Spleen (tissue), 13 donors: ENCODE measurements at places on chromosomes 7 and 10. TPM values are rescaled to one million over a fixed set of nuclear protein-coding genes. Genes with fewer than 3 reads are reported as not detected.

- no peaks in the 10 kb centered on the region for H3K4me1 ChIP-seq
- H3K4me3 ChIP-seq, result no peak overlapping the region
- H3K36me3 ChIP-seq, result no peaks in the 10 kb centered on the region
- H3K27ac ChIP-seq, result no peak overlapping the region
- peaks cover 11% of the 10 kb centered on the region for H3K27me3 ChIP-seq
- peak; percentile 45 for DNase-seq
These were observed 196.9 kb upstream of the PPP2R2D start for GRCh38 chr10:131703941-131704340.

- no peak for DNase-seq
- H3K36me3 ChIP-seq, result no peaks in the 10 kb centered on the region
- H3K4me3 ChIP-seq, result no peak overlapping the region
These were observed 248.8 kb upstream of the FZD8 start for GRCh38 chr10:35890676-35891495.

GRCh38 chr7:141442781-141443180, 108.4 kb upstream of the AGK start:
- no peak overlapping the region for H3K27ac ChIP-seq
- no peaks in the 10 kb centered on the region for H3K36me3 ChIP-seq
- DNase-seq, result no peak
- no peaks in the 10 kb centered on the region for H3K4me1 ChIP-seq
- H3K27me3 ChIP-seq, result peaks cover 7% of the 10 kb centered on the region

NUTM2D gene
- 1.2 TPM for polyA plus RNA-seq

DNA sequence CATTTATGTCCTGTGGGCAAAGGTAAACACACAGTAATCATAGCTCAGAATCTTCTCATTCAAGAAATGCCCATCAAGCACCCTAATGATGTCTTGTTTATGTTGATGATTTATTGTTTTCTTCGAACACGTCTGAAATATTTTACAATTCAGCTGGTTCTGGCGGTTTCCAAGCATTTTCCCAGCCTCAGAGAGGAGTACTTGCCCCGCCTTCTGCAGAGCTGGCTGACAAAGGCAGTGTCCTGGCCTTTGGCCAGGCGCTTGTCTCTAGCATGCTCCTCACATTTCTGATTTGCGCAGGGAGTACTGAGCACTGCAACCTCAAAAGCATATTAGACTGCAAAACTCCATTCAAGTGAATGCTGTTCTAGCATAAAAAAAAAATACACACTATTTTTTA, 314.2 kb upstream of the GNAI1 start:
- H3K27ac ChIP-seq, result no peak overlapping the region
- no peaks in the 10 kb centered on the region for H3K27me3 ChIP-seq

DNA sequence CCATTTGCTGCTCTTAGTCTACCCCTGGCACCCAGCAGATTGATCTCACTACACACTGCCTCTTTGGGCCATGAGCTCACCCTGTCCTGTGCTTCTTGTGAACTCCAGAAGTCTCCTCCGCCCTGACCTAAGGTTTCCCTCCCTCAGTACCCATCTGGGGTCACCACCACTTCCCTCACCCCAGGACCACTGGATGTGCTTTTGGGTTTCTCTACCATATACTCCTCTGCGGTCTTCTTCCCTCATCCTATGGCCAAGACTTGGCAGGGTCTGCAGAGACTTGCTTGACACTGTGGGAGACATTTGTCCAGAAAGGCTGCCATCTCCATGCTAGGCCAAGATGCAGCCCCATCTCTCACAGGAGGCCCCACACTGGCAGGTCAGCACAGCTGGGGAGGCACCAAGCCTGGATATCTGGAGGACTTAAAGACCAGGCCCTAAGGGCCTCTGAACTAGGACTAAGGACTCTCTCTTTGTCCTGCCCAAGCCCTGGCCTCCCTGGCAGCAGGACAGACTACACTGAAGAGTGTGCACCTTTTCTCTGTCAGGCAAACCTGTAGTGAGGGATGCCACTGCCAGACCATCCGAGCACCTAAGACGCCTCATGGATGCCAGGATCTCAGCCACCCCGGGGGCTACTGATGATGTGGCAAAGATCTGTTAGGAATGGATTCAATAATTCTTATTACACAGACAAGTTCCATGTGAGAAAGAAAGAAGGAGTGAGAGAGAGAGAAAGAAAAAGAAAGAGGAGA, 134.6 kb downstream of the ZNF467 start:
- no peaks in the 10 kb centered on the region for H3K4me1 ChIP-seq
- no peaks in the 10 kb centered on the region for H3K36me3 ChIP-seq
- no peak overlapping the region for H3K4me3 ChIP-seq
- H3K27ac ChIP-seq, result no peak overlapping the region
- no peak for DNase-seq
- peaks cover 31% of the 10 kb centered on the region for H3K27me3 ChIP-seq

DNA sequence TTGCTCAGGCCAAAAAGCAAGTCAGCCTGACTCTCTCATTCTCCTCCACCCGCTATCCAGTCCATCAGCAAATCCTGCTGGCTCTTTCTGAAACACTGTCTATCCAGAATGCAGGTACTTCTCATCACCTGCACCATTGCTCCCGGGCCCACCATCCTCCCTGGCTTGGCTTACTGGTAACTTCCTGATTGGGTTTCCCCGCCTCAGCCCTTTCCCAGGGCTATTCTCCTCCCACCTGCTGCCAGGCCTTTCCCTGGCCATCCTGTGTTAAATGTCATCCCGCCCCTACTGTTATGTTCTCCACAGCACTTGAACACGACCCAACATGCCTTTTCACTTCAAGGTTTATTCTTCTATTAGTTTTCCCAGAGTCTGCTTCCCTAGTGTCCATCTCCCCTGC, 124.0 kb downstream of the CNNM2 start:
- no peaks in the 10 kb centered on the region for H3K27me3 ChIP-seq
- no peak for DNase-seq
- H3K27ac ChIP-seq, result no peak overlapping the region
- no peaks in the 10 kb centered on the region for H3K36me3 ChIP-seq

DNA sequence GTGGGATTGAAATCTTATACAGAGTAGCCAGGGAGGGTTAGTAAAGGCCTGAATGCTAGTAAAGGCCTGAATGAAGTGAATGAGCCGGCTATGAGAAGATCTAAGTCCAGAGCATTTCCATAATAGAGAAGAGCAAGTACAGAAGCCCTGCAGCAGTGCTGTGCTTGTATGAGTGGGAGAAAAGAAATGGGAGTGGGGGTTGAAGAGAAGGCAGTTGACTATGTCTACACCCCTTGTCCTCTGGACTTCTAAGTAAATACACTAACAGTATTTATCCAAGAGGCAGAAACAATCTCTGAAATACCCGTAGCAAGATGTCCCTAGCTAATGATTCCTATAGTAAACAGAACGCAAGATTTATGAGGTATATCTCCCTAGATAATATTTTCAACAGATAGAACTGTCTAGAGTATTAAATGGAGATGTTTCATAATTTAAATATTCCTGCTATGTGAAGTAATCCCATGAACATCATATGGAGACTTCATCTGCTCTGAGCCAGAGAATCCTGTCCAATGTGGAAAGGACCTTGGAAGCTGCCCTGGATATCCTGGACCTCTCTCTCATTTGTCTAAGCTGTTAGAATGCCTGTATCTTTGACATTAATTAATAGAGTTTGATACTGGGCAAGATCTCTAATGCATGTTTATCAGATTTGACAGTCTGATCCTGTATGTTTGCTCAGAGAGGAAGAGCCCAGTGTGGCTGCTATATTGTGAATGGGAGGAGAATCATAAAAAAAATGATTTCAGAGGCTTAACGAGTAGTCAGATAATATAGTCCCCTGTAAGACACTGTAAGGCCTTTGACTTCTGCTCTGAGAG, 171.6 kb downstream of the LRRN3 start:
- no peaks in the 10 kb centered on the region for H3K27me3 ChIP-seq
- no peak overlapping the region for H3K27ac ChIP-seq
- no peaks in the 10 kb centered on the region for H3K36me3 ChIP-seq
- H3K4me1 ChIP-seq, result peaks cover 6% of the 10 kb centered on the region
- H3K4me3 ChIP-seq, result no peak overlapping the region
- DNase-seq, result no peak

GRCh38 chr10:12308736-12309375, 40.5 kb upstream of the CAMK1D start:
- H3K27me3 ChIP-seq, result no peaks in the 10 kb centered on the region
- DNase-seq, result no peak
- H3K4me3 ChIP-seq, result no peak overlapping the region
- no peak overlapping the region for H3K27ac ChIP-seq
- H3K36me3 ChIP-seq, result no peaks in the 10 kb centered on the region

GRCh38 chr10:45555795-45556194, 116.8 kb downstream of the ZFAND4 start:
- DNase-seq, result no peak
- no peak overlapping the region for H3K4me3 ChIP-seq
- no peaks in the 10 kb centered on the region for H3K27me3 ChIP-seq
- peaks cover 5% of the 10 kb centered on the region for H3K36me3 ChIP-seq

- peak overlapping the region; percentile 99 for H3K27ac ChIP-seq
- peak; percentile 88 for DNase-seq
- no peaks in the 10 kb centered on the region for H3K27me3 ChIP-seq
- peak overlapping the region; percentile 98 for H3K4me3 ChIP-seq
- H3K4me1 ChIP-seq, result peaks cover 37% of the 10 kb centered on the region
These were observed 993 bp downstream of the ZC3HAV1 start for GRCh38 chr7:139108266-139109187.

C10orf53 gene
- not detected for polyA plus RNA-seq

GRCh38 chr7:45147858-45148652, 9.5 kb upstream of the RAMP3 start:
- no peaks in the 10 kb centered on the region for H3K4me1 ChIP-seq
- peak; percentile 68 for DNase-seq
- H3K27ac ChIP-seq, result no peak overlapping the region
- H3K36me3 ChIP-seq, result no peaks in the 10 kb centered on the region
- no peaks in the 10 kb centered on the region for H3K27me3 ChIP-seq

GRCh38 chr7:25495342-25496250, 267.3 kb upstream of the NPVF start:
- H3K4me1 ChIP-seq, result peaks cover 24% of the 10 kb centered on the region
- H3K27ac ChIP-seq, result peak overlapping the region; percentile 76
- DNase-seq, result no peak
- H3K27me3 ChIP-seq, result no peaks in the 10 kb centered on the region
- no peak overlapping the region for H3K4me3 ChIP-seq
- no peaks in the 10 kb centered on the region for H3K36me3 ChIP-seq

GRCh38 chr7:46369933-46370654, 449.0 kb upstream of the IGFBP3 start:
- no peaks in the 10 kb centered on the region for H3K36me3 ChIP-seq
- H3K4me3 ChIP-seq, result no peak overlapping the region
- no peaks in the 10 kb centered on the region for H3K4me1 ChIP-seq
- no peak for DNase-seq
- no peak overlapping the region for H3K27ac ChIP-seq
- no peaks in the 10 kb centered on the region for H3K27me3 ChIP-seq

DNTT gene
- polyA plus RNA-seq, result 0.08 TPM

CRYGN gene
- polyA plus RNA-seq, result 0.72 TPM

DNA sequence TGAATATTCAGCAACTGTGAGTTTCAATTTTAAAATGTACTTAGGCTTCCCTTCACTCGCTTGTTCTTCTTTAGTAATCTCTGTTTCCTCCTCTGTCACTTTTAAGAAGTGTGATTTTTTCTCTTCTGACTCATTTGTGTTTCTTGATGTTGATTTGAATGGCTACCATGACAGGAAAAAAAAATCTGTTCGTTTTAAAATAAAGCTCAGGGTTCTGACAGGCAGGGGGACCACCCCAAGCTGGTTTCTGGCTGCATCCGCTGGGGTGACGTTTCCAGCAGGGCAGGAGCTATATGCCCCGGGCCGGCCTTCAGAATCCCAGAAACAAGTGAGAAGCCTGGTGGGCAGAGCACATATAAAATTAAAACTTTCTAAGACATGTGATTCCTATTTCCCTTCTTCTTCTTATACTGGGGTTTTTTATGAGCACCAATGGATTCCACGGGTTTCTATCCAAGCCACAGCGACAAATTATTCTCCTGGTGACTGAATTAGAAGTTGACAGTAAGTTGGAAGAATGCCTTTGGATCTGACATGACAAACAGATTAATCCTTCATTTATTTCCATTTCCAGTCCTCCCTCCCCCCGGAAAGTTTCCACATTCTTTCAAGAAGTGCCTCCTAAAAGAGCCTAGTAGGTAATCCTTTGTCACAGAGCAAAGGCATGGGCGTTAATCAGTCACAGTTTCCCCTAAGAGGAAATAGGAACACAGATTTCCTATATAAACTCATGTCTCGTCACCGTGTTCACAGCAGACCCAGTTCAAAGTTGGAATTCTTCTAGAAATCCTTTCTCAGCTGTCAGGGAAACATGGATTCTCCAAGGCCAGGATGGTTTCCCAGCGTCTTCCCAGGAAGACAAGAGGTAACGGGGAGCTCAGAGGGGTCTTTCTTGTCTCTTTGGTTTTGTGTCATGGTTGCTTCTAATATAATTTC, 79.9 kb downstream of the PTPRE start:
- peak overlapping the region; percentile 29 for H3K27ac ChIP-seq
- DNase-seq, result no peak
- H3K27me3 ChIP-seq, result no peaks in the 10 kb centered on the region
- no peak overlapping the region for H3K4me3 ChIP-seq

DNA sequence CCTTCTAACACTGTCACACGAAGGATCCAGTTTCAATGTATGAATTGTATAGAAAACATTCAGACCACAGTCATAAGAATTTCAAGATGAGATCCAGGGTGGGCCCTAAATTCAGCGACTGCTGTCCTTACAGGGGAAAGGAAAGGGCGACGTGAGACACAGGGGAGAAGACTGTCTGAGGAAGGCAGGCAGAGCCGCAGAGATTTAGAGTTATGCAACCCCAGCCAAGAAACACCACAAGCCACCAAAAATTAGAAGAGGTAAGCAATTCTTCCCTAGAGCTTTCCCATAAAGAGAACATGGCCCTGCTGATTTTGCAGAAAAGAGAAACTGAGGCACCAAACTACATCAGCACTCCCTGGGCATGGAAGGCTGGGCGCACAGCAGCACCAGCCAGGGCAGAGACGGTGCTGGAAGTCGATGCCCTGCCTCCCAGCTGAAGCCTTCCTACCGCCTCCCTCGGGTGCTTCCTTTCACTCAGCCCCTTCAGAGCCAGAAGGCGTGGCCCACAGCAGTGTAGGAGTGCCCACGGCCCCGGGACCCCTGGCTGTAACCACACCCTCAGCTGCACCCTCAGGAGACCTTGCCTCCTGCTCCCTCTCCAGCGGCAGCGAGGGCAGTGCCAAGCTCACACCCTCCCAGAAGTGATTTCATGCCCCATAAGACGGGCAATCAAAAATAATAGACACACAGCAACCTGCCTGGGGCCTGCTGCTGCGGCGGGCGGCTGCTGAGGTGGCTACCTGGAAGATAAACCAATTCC, 81.0 kb upstream of the LRRC4 start:
- peaks cover 63% of the 10 kb centered on the region for H3K4me1 ChIP-seq
- peak; percentile 83 for DNase-seq
- peak overlapping the region; percentile 65 for H3K27ac ChIP-seq
- no peaks in the 10 kb centered on the region for H3K27me3 ChIP-seq
- peak overlapping the region; percentile 11 for H3K4me3 ChIP-seq
